Activated CD8-positive, alpha-beta memory T cell treated with anti-CD3 and anti-CD28 coated beads for 1 hour (primary cell): ENCODE measurements at places on chromosomes 4 and X.

- no peak for DNase-seq
Observed at GRCh38 chr4:1245481-1246051, 3.4 kb downstream of the CTBP1 start.

DNA sequence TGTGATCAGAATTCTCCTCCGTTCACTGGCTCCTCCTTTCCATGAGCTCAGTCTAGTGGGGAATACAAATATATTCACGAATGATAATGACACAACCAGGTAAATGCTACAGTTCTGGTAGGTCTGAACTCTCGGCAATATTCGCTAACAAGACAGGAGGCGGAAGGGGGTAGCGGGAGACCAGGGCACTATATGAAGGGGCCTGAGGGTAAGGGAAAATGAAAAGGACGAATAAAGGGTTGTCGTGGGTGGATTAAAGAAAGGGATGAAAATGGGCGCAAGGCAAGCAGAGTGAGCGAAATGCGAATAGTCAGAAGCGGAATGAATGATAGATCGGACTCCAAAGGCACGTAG lies 743 bp downstream of the NKAP start:
- no peak for DNase-seq

GRCh38 chr4:38846015-38846414 lies 10.6 kb downstream of the TLR6 start:
- no peak for DNase-seq

DNA sequence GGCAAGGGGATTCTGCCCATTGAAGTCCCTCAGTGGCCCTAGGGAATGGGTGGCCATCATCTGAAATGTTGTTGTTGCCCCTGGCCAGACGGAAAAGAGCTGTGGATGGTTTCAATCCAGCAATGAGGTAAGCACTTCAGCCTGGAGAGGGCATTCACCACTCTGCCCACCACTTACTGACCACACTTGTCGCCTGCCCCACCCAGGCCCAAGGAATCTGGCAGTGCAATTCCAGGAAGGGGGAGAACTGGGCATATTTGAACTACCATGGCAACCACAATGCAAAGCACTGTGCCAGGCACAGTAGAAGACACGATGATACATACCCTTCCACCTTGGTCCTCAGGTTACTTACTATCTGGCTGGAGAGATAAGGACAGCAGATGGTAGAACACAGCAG lies 161.6 kb downstream of the PDGFRA start:
- no peak for DNase-seq

GRCh38 chr4:6885953-6886557 lies 23.6 kb upstream of the TBC1D14 start:
- DNase-seq = no peak
